Stimulated activated naive CD4-positive, alpha-beta T cell (primary cell): ENCODE measurements at places on chromosomes 3 and 15.

- no peak for DNase-seq
These were observed 5.7 kb upstream of the CYP11A1 start for GRCh38 chr15:74373056-74373650.

GRCh38 chr3:52225452-52226228 lies at the start of gene TLR9:
Gene TLR9 (minus strand): TSS chr3:52225645. CDS start chr3:52225529, 116 bp downstream.
- no peak for DNase-seq

- DNase-seq, result no peak
These were observed 701 bp downstream of the OSBPL11 start for GRCh38 chr3:125594581-125595011.

- no peak for DNase-seq
These were observed 48.5 kb upstream of the P3H2 start for GRCh38 chr3:190169243-190169642.

- no peak for DNase-seq
These were observed 295.2 kb upstream of the THBS1 start for GRCh38 chr15:39285663-39286062.

- no peak for DNase-seq
These were observed 54.0 kb upstream of the ABHD2 start for GRCh38 chr15:89034305-89034704.
